Ureter (tissue), 1 donor: ENCODE measurements at places on chromosomes 6 and 20.

GRCh38 chr6:88916615-88917208, 46.7 kb downstream of the RNGTT start:
- no peak for DNase-seq

DNA sequence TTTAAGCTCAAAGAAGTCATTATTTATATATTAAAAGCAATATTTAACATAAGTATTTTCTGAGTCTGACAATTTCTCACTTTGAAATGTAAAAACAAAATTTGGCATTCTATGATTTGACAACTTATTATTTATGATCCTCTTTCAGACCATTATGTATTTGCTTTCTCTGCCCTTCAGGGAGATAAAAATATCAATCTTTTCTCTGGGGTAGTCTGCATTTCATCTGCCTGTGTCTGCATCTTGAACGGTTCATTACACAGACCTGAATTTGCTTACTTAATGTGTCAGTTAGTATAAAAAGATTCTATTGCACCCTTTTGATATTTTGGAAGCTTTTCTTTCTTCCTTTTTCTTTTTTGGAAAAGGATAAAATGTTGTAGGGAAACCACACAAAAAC, 354.0 kb upstream of the RGS17 start:
- no peak for DNase-seq

DNA sequence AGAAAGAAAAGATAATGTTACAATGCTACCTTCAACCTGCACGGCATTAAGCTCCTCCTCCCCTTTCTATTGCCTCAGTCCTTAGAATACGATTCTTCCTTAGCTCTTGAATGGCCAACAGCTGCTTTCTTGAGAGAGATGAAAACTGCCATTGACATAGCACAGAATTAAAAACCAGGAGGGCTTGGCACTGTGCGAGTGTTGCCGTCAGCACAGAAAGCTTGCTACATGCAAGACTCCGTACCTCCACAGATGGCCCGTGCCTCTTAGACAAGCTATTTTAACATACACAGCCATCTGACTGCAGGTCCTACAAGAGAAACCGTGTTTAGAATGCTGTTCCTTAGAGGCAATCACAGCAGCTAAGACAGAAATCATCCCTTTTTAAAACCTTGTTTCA, 51.7 kb downstream of the ALDH5A1 start:
- DNase-seq: no peak

GRCh38 chr6:29624520-29624961, 8.4 kb downstream of the GABBR1 start:
- no peak for DNase-seq
